H9 (cell line): ENCODE measurements at places on chromosomes 7 and 10.

- DNase-seq = no peak
These were observed 142.2 kb upstream of the HDAC9 start for GRCh38 chr7:18353339-18353738.

- DNase-seq = no peak
These were observed 46.5 kb downstream of the MCU start for GRCh38 chr10:72738486-72738885.

DNA sequence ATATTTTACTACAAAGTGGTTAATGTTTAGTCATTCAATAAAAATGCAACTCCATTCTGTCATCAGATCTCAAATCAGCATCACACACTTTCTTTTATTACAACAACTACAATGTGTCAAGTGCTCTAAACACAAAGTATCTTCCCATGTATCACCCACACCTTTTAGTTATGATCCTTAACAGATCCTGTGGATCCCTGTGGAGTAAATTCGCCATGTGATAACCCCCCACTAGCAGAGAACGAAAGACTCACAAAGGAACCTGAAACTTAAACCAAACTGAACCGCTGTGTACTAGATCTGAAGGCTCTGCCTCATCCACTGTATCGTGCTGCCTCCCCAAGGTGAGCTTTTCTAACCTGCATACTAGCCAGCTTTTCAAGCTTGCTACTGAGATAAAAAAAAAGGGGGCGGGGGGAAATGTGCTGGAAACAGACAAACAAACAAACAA lies 1.7 kb downstream of the DPY19L1 start:
- no peak for DNase-seq

DNA sequence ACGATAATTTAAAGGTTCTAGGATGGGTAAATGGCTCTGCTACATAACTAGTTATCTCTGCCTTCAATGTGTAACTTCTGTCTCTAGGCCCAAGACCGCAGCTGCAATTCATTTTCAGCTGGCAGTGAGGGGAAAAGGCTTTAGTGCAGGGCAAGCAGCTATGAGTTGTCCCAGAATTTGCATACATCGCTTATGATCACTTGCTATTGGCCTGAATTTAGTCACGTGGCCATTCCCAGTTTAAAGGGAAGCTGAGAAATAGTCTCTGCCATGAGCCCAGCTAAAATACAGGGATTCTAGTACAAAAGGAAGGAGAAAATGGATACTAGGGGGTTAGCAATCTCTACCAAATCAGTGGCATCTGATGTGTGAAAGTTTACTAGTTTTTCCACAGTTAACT lies 145.8 kb upstream of the IMMP2L start:
- DNase-seq = no peak
